ENCODE measurements at places on chromosomes 6 and 20.

DNA sequence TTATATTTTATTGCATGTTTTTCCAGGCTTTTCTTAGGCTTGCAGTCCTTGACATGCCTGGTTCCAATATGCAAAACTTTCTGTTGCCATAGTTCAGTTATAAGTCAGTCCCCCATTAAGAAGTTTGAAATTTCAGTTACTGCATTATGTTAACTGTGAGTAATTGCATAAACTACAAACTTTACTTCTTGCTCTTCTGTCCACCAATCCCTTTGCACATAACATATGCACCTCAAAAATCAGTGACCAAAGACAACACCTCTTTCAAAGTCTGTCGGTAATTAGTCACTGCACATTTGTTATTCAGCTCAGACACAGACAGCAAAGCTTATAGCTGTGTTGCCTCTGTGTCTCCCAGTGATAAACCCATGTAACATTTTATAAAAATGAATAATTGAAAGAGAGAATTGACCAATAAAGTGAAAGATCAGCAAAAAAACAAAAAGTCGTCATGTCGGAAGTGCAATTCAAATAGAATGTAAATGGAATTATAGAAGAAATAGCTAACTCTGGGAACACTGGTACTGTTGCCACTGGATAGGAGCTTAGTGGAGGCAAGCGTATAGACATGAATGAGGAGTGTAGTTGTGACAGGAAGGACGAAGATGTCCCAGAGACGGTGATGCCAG, 50.3 kb upstream of the BTBD3 start:
- no peak for DNase-seq

DNA sequence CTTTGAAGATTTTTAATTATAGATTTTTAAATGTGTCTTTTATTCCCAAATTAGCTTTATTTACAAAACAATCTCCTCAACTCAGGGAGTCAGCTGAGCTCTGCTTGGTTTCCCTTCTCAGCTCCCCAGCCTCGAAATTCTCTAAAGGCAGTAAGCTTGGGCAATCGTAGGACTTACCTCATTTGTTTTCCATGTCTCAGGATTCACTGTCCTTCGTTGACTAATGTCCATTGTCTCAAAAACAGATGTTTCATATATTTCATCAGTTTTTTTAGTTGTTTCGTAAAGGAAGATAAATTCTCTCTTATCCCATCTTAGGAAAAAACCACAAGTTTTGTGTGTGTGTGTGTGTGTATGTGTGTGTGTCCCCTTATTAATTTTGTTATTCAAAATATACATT, 102.2 kb upstream of the ADGRF1 start:
- DNase-seq: no peak

DNA sequence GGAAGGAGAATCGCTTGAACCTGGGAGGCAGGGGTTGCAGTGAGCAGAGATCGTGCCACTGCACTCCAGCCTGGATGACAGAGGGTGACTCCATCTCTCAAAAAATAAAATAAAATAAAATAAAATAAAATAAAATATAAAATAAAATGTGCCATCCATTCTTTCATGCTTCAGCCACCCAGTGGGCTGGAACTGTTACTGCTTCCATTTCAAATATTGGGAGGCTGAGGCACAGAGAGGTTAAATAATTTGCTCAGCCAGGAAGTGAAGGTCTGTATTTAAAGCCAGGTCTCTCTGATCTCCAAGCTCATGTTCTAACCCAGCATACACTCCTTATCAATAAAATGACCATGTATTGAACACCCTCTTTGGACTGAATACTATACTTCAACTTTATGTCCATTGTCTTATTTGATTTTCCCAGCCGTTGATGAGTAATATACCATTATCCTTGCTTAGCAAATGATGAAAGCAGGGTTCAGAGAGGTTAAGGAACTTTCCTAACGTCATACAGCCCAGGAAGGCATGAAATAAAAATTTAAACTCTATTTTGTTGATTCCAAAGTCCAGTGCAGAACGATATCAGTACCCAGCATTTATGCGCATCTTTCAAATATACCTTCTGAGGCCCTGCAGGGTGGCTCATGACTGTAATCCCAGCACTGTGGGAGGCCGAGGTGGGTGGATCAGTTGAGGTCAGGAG, 25.8 kb upstream of the SLC9A8 start:
- no peak for DNase-seq

DNA sequence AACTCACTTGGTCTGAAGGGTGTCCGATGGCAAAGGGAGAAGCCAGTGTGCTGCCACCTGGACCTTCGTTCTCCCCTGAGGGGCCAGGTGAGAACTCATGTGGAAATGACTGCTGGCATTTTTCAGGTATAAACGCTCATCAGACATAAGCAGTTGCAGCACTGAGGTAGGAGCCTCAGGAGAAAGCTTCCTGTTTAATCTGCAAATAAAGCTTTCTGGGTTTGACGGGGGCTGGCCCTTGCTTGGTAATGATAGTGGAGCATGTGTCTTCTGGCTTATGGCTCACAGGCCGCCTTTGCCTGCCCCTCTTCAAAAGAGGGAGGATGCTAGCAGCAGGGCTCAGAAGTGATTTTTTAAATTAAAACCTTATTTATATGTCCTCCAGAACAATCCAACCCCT, 122.1 kb upstream of the SLC24A3 start:
- DNase-seq: no peak

DNA sequence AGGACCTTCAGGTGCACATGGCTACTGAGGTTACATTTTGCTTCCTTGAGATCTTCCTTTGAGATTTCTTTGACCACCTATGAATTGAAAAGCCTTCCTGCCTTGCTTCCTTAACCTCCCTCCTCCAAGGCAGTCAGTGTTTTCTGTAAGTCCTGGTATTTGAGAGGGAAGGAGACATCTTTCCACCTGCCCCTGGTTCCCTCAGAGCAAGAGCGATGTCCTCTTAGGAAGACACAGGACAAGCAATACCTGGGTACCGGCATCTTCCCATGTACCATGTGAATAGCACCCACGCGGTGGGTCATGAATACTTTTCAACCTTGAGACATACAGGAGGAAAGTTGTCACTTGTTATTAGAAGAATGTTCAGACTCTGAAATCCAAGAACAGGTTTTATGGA, 37.1 kb downstream of the GINS1 start:
- no peak for DNase-seq

GRCh38 chr6:21556511-21556910, 37.0 kb upstream of the SOX4 start:
- DNase-seq: no peak

GRCh38 chr20:1242530-1242929, 16.7 kb downstream of the RAD21L1 start:
- no peak for DNase-seq

DNA sequence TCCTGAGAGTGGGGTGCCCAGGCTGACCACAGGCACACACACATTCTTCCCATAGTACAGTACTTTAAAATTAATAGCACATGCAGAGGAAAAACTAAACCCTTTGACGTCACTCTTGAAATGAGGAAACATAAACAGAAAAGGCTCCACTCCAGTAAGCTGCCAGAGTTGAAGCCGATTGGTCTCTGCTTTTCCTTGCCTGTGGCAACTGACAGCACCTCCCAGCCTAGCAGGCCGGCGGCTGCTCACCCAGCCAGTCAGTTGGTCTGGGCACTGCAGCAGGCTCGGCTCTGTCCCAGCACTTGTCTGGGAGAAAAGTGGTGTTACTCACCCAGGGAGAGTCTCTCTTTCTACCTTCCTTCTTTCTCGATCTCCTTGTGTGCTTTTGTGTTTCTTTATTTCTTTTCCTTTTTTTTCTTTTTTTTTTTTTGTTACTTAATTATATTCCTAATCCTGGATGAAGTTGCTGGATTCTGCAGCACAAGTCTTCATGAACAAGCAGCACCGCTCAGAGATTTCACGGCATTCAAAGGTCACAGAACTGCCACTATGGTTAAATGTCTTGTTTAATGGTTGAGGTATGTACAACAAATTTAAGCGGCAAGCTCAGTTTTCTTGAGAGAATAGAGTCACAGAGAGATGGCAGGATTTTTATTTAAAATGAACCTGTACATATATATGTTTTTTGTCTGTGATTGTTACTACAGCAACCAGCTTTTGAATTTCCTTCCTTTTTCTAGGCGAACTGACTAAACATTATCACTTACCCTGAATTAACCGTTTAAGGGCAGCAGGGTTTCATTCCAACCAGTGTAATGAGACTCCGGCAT, at the start of gene PDE7B:
Gene PDE7B (plus strand): TSS at position 260 of the 830 bp plus-strand sequence.
- DNase-seq: peak; percentile 70

GRCh38 chr6:60991427-60992028, 1294.5 kb downstream of the KHDRBS2 start:
- DNase-seq: no peak

GRCh38 chr6:47076422-47077344, 34.6 kb upstream of the ADGRF1 start:
- DNase-seq: no peak

DNA sequence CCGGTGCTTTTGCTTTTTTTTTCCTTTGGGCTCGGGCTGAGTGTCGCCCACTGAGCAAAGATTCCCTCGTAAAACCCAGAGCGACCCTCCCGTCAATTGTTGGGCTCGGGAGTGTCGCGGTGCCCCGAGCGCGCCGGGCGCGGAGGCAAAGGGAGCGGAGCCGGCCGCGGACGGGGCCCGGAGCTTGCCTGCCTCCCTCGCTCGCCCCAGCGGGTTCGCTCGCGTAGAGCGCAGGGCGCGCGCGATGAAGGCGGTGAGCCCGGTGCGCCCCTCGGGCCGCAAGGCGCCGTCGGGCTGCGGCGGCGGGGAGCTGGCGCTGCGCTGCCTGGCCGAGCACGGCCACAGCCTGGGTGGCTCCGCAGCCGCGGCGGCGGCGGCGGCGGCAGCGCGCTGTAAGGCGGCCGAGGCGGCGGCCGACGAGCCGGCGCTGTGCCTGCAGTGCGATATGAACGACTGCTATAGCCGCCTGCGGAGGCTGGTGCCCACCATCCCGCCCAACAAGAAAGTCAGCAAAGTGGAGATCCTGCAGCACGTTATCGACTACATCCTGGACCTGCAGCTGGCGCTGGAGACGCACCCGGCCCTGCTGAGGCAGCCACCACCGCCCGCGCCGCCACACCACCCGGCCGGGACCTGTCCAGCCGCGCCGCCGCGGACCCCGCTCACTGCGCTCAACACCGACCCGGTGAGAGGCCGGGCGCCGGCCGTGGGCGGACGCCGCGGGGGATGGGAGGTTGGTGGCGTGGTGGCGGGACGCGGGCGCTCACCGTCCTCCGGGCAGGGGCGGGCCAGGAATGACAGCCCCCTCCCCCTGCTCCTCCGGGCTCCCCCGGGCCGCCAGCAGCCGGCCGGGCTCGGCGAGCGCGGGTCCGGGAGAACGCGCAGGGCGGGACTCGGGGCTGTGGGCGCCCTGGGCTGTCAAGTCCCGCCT, 606 bp downstream of the ID4 start:
- peak; percentile 67 for DNase-seq

DNA sequence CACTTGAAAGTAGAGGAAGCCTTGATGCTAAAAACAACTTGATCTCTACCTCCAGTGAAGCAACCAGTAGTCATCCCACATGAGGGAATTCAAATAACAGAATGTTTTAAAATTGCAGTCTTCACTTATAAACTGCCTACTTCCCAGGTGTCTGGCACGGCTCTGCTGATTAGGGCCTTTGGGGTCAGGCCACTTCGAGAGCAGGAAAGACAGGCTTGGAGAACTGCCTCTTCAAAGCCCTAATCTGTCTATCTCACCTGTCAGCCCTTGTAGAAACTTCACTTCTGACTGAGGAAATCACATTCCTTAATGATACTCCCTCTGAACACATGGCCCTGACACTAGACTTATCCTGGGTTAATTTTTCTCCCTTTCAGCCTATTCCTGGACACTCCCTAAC, 458.6 kb downstream of the TENT5A start:
- DNase-seq: no peak

- no peak for DNase-seq
These were observed 540.1 kb upstream of the FLRT3 start for GRCh38 chr20:14877301-14878028.

DNA sequence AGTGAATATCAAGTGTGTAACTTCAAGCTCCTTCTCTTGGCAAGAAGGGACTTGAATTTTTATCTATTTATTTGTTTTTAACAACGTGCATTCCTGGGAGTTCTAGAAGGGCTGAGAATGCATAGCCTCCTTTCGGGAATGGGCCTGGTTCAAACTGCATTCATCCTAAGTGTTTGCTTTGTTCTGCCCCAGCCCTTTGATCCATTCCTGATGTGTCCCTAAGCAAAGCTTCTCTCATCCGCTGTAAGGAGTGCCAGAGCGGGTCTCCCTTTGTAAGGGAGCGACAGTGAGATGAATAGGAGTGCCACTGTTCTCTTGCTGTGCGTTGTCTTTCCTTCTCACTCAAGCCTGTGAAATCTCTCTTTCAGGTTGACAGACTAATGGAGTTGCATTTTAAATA, 61.0 kb upstream of the VSTM2L start:
- no peak for DNase-seq

GRCh38 chr6:126422912-126423311, 83.0 kb downstream of the CENPW start:
- DNase-seq: no peak

DNA sequence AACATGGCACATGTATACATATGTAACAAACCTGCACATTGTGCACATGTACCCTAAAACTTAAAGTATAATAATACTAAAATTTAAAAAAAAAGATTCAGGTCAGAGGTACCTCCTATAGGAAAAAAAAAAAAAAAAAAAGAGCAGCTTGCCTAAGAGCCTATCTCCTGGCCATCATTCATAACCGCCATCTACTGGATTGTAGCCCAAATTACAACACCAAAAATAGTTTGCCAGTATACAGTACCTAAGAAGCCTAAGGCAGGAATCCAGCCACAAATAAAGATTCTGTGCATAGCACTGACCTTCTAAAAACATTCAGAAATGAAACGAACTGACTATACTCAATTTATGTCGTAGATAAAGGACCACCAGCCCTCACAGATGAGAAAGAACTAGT, 438.4 kb upstream of the ADGRB3 start:
- DNase-seq: no peak

DNA sequence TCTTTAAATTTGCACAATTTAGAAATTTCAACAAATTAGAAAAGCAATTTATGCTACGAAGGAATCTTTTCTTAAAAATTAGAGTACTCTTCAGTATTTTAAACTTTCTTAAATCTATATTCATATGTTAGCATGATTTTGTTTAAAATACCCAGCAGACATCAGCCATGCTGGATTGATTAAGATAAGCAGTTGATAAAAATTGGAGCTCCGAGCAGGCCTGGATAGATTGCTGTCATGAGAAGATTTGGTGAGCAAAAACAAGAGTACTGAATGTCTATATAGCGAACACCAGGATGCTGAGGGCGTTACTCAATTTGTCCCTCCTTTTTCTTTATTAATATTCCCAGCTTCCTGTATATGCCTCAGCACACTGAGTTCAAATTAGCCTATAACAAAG, 108.4 kb upstream of the SLC35B3 start:
- no peak for DNase-seq

DNA sequence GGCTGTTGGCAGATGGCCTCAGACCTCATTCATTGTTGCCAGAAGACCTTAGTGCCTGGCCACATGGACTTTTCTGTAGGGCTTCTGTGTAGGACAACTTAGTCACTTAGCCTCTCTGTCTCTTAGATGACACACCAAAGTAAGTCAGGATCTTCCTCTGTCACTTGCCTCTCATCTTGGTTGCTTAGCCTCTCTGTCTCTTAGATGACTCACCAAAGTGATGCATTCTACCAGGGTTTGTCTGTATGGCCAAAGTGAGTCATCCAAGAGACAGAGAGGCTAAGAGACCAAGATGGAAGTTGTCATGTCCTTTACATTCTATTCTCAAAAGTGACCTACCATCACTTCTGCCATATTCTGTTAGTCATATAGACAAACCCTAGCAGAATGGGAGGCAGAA, 255.9 kb upstream of the DEFB112 start:
- DNase-seq: no peak
